ENCODE measurements at places on chromosomes 12 and 14.

DNA sequence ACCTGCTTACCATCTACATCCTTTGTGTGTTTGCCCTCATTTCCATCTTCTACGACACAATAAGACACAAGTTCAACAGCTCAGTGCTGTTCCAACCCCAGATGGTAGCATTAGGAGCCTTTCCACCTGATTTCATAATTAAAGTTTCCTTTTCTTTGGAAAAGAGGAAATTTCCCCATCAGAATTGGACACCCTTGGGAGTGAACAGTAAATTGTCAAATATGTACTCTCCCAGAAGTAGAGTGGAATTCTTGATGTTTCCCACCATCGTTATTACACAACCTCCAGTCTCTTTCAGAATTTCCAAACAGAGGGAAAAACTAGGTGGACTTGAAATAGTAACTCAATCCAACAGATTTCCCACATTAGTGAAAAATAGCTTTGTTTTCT is 337.6 kb upstream of the OR4E1 start:
- no peak for DNase-seq

DNA sequence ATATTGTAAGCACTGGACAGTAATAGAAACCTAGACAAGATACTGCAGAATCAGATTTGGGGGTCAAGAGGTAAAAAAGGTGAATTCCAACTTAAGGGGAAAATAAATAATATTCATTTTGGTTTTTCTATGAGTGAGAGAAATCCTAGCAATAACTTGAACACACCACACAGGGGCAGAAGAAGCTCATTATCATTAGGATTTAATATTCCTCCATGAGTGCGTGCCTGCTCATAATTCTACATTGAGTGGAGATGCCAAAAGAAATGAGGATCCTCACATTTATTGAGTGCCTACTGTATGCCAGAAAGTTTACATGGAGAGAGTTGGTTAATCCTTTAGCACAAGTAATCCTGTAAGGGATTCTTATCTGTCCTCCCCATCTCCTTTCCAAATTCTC is 40.5 kb upstream of the C14orf132 start:
- DNase-seq: no peak

GRCh38 chr14:20827326-20827725 is 24.7 kb upstream of the RNASE1 start:
- no peak for DNase-seq

- DNase-seq: peak; percentile 16
These were observed 11.4 kb downstream of the RERG start for GRCh38 chr12:15209782-15210181.

GRCh38 chr14:91396959-91397815 is 20.4 kb downstream of the CCDC88C start:
- DNase-seq: no peak

DNA sequence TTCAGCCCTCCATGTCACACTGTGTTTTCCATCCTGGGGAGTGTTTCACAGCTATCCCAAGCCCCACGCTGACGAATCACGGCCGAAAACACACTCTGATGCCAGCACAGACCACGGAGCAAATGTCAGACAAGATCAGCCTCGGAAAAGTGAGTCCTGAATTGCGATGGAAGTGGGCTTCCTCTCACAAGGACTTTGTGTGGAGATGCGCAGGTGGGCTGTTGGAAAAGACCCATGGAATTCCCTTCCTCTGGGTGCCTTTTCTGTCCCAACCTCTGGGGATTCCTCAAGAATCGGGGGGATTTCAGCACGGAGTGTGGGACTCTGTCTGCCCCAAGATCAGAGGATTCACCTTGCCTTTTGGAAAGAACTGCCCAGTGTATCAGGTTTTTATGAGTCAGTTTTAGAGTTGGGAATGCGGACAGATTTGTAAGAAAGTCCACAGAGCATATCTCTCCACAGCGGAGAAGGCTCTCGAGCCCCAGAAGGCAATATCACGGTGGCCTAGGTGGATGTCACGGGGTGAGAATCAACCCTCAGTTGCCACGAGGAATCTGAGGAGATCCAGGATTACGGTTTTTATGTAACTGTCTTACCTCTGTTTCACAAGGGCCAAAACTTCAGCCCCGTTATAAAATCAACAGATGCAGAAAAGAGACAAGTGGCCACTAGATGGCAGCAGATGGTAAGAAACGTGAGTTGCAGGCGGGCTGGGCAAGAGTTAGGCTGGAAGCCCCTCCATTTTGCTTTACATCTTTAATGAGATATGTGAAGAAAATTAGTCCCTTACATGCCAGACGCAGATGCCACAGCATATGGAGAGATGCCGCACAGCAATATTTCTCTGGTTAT is 201.9 kb downstream of the DAD1 start:
- DNase-seq: peak; percentile 21

- DNase-seq: no peak
These were observed 1.7 kb downstream of the C14orf132 start for GRCh38 chr14:96040828-96041371.

GRCh38 chr14:90088176-90088575 is 26.4 kb downstream of the KCNK13 start:
- DNase-seq: no peak

DNA sequence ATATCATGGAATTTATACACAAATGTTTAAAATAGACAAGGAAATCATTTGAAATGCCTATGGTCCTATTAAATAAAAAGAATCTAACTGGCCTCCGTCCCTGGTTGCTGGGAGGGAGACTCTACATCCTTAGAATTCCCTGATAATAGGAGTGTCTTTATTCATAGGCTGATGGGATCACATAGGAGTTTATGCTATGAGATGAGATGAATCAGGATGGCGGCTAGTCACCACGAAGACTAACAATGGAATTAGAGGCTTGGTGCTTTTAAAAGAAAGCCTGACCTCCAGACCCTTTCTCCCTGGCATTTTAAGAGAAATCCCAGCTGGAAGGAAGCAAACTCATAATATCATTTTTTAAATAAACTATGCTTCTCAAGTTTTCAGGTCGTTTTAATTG is 69.7 kb downstream of the SEC23A start:
- DNase-seq: no peak

GRCh38 chr12:93759512-93760081 is 82.4 kb downstream of the CRADD start:
- DNase-seq: no peak

- no peak for DNase-seq
These were observed 94.7 kb downstream of the GALC start for GRCh38 chr14:87898301-87898700.

DNA sequence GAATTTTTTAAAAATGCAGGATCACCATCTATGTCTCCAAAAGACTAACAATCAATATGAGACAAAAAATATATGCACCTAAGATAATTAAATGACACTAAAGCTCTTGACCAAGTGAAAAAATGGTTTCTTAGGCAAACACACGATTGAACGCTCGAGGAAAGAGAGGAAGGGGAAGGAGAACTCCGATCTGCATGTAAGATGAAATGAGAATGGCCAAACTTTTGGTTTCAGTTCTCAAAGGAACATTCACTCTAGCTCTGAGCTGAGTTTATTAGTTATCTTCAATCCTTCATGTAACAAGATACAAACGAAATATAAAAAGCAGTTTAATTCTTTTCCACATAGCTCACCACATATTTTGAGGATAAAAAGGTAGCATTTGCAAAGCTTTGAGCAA is 2.8 kb downstream of the DYRK4 start:
- DNase-seq: no peak

GRCh38 chr14:26081043-26081442 is 516.8 kb downstream of the NOVA1 start:
- no peak for DNase-seq

- no peak for DNase-seq
These were observed 15.9 kb downstream of the ZNF641 start for GRCh38 chr12:48334808-48335207.

DNA sequence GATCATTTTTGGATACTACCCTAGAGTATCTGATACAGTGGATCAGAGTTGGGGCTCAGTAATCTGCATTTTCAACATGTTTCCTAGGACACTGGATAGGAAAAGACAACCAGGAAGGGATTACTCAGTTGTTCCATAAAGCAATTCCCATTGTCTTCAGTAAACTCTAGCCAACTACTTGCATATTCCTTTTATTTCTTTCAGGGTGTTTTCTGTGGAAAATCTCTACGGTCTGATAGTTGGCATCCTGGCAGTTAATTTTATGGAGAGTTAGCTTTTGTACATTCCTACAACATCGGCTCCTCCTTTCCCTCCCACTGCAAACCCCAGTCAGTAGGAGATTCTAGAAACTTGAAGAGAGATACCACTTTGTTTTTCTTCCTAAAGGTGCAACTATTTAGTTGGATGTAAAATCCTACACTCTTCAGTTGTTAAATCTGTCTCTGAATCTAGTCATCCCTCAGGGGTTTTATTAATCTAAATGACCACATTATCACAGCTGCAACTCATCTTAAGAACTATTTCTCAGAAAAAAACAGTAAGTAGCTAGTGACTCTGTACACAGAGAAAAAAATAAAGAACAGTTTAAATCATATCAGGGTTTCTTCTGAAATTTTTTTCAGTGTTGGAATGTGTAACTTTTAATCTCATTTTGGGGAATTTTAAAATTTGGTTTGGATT is 103.9 kb downstream of the PDE3A start:
- DNase-seq: no peak

GRCh38 chr14:50407111-50407812 is 10.6 kb upstream of the CDKL1 start:
- DNase-seq: no peak

DNA sequence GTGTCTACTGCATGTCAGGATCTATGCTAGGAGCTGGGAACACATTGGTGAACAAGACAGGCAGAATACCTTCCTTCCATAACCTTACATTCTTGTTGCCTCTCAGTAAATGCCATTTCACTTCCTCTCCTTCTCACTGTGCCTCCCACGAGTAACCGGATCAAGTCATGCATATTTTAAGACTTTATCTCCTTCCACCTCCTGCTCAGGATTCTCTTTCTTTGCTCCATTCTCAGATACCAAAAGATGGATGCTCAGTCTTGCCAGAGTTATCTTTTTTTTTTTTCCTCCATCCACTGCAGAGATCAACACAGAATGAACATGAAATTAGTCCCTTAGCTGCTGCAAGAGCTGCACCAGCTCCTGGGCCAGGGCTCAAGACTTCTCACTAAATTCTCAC is 20.0 kb upstream of the APPL2 start:
- DNase-seq: no peak

DNA sequence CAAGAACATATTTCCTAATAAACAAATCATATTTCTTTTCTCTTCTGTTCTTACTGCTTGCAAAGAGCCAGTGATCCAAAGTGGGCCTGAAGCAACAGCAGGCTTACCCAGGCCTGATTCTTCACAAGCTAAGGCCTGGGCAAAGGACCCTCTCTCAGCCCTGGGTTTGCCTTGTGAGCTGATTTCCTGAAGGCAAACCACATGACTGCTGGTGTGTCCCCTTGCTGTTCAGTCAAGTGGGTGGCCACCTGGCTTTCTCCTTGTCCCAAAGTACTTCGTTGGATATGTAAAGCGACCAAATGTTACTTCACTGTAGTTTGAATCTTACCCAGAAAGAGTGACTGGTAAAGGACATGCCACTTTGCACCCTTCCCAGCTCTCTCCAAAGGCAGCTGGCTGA is 392.9 kb downstream of the ZFP36L1 start:
- DNase-seq: no peak

GRCh38 chr12:29580971-29581370 is 83.5 kb upstream of the OVCH1 start:
- no peak for DNase-seq

DNA sequence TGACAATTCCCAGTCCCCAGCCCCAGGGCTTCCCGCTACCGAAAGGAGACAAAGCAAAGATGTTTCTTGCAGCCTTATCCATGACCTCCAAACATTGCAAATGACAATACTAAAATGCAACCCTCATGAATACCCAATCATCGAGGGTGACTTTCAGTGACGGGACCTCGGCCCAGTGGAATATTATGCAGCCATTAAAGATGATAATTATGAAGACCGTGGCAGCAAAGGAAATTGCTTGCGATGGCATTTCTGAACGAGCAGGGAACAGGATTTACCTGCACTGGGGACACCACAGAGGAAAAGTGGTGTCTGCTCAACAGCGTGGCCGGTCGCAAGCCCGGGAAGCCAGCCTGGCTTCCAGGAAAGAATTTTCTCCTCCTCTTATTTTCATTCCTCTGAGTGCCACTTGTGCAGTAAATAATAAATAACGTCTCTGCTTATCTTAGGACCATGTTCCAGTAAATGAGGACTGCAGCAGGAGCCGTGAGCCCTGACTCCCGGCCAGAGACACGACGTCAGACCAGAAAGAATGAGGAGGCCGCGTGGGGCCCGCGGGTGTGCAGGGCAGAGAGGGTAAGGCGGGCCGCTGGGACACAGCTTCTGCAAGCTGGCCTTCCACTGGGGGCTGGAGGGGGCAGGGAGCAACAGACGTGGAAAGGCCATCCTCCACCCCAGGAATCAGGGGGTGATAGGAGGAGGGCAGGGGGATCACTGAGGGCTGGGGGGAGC is 6.6 kb downstream of the C14orf180 start:
- DNase-seq: no peak

DNA sequence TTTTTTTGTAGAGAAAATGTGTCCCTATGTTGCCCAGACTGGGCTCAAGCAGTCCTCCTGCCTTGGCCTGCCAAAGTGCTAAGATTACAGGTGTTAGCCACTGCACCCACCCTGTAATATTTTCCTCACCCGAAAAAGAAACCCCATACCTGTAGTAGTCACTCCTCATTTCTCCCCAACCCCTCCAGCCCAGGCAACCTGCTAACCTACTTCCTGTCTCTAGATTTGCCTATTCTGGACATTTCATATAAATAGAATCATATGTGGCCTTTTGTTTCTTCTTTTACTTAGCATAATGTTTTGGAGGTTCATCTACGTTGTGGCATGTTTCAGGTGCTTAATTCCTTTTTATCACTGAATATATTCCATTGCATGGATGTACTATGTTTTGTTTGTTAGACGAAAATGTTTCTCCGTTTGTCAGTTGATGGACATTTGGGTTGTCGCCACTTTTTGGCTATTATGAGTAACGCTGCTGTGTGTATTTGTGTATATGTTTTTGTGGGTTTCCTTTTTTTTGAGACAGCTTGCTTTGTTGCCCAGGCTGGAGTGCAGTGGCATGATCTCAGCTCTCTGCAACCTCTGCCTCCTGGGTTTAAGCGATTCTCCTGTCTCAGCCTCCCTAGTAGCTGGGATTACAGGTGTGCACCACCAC is 6.2 kb downstream of the ANKRD13A start:
- DNase-seq: no peak

- DNase-seq: peak; percentile 35
These were observed 6.0 kb downstream of the SIX6 start for GRCh38 chr14:60514741-60515491.

- no peak for DNase-seq
These were observed 3.1 kb upstream of the ARHGEF40 start for GRCh38 chr14:21066882-21067502.

- DNase-seq: no peak
These were observed 146.9 kb downstream of the KCNC2 start for GRCh38 chr12:75062691-75063090.

- no peak for DNase-seq
These were observed 39.1 kb upstream of the CRADD start for GRCh38 chr12:93638095-93638494.

DNA sequence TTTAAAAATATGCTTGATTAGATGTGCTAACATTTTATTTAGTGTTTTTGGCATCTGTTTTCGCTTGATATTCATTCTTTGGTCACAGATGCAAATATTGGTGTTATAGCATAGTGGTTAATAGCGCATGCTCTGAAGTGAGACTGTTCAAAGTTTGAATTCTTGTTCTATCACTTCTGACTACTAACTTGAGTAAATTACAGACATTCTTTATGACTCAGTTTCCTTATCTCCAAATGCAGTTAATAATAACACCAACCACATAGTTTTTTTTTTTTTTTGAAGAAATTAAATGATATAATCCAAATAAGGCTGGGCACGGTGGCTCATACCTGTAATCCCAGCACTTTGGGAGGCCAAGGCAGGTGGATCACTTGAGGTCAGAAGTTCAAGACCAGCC is 81.0 kb downstream of the TMX1 start:
- DNase-seq: no peak

- DNase-seq: no peak
These were observed 197.0 kb downstream of the SLC41A2 start for GRCh38 chr12:104761091-104761490.

Measured in gastrocnemius medialis (tissue), 4 donors.